ENCODE measurements at places on chromosomes 11 and 22.
A peak's percentile ranks its signal among the peaks of the same experiment; 100 is the strongest.

DNA sequence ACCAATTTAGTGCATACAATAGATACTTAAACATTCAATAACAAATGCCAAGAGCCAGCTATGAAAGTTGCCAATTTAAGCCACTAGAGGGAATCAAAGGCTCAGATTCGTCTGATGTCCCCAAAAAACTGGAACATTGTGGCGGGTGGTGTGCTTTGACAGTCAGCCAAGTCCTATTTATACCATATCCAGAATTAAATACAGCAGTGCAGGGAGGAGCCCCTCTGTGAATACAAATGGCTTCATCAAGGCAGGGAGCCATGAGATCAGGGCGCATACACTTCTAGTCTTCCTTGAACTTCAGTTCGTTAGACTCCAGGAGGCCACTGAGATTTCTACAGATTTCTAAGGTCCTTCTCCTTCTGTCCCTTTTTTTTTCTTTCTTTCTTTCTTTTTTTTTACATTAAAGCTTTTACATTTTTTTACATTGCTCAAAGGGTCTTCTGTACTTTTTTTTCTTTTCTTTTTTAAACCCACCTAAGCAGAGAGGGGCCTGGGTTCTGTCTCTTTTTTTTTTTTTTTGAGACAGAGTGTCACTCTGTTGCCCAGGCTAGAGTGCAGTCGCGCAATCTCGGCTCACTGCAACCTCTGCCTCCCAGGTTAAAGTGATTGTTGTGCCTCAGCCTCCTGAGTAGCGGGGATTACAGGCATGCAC is 41.5 kb upstream of the HSPA8 start:
- DNase-seq, result peak; percentile 46

GRCh38 chr11:120410622-120411380 is 74.6 kb downstream of the ARHGEF12 start:
- no peak for DNase-seq

- no peak for DNase-seq
These were observed 14.7 kb downstream of the GLYATL2 start for GRCh38 chr11:58829786-58830185.

DNA sequence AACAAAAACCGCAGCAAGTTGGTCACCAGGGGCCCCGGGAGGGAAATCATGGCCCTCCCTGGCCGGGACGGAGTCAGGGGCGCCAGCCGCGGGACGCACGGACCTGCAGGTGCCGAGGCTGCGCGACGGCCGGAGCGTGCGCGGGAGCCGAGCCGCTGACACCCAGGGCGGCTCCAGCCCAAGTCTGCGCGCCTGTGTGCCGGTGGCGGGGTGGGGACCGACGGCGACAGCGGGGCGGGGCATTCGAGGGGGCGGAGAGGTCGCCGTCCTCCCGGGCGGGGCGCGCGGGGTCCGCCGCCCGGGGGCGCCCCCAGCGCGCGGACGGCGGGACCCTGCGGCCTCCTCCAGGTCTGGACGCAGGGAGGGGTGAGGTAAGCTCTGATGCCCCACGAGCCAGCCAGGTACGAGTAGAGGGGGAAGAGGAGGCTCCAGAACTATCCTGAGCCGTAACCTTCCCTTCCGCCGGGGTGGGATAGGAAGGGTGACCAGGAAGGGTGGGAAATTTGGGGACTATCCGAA is at the start of gene ESAM:
TSS of gene ESAM (minus strand) at position 186 of the 519 bp plus-strand sequence. CDS start at position 50, 136 bp downstream.
- DNase-seq, result peak; percentile 7

DNA sequence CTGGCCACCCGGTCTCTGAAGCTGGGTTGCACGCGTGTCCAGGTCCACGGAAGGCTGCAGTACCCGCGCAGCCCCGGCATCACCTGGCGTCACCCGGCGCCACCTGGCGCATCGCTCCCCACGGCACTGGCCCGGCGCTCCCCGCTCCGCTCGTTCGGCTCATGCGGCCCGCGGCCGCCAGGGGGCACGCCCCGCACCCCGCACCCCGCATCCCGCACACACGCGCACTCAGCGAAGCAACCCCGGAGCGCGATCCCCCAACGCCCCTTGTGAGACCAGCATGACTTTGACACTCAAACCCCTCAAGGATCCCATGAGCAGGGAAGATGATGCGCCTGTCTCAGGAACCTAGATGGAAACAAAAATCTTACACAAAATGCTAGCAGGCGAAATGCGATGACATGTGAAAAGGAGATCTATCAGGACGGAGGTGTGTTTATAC is 11.9 kb downstream of the B3GNT6 start:
- DNase-seq, result peak; percentile 14

DNA sequence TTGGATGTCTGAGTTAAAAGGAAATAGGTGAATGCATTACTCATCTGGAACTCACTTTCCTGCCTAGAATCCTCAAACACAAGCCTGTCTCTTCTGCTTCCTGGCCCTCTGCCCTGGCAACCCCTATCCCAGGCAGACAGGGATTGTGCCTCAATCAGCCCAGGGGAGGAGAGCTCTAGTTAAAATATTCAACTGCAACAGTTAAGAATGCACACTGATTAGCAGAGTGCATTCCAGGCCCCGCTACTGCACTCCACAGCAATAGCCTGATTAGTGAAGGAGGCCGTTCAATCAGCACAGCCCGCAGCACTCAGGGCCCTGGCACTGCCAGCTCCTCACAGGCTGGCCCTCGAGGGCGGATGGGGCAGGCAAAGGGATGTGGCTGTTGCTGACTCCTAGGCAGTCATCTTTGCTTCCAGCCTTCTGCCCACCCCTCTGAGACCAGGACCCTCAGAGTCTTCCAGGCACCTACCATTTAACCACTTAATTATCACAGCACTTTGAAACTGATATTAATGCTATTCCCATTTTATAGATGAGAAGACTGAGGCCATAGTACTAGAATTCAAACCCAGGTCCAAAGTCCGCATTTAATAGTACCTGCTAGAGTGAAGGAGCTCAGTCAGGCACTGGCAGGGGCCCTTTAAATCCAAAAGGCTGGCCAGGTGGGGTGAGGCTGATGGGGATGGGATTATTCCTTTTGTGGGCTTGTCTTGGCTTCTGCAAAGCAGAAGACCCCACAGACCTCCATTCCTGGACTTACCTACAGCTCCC is 435.3 kb downstream of the SOX6 start:
- no peak for DNase-seq

- no peak for DNase-seq
These were observed 54.0 kb downstream of the KREMEN1 start for GRCh38 chr22:29126670-29127395.

GRCh38 chr11:64007629-64008282 is 21.5 kb downstream of the OTUB1 start:
- DNase-seq, result peak; percentile 34

DNA sequence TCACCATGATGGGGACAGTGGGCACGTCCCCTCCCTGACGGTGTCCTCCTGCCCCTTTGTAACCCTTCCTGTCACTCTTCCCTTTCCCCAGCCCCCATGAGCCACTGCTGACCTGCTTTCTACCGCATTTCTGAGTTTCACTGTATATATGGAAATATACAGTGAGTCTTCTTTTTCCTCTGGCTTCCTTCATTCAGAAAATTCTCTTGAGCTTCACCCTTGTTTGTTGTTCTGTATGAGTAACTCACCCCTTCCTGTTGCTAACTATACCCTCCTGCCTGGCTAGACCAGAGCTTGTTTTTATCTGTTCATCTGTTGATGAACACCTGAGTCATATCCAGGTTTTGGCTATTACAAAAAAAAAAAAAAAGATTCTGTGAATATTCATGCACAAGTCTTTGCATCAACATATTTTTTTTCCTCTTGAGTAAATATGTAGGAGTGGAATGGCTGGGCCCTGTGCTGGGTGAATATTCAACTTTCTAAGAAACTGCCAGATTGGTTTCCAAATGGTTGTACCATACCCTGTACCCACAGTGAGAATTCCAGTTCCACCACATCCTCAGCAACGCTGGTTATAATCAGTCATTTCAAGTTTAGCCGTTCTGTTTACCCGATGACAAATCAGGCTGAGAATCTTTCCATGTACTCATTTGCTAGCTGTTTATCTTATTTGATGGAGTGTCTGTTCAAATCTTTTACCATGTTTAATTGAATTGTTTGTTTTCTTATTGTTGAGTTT is 62.0 kb downstream of the IGF2 start:
- no peak for DNase-seq

- DNase-seq, result no peak
These were observed 1.2 kb upstream of the CASTOR1 start for GRCh38 chr22:30290342-30291057.

DNA sequence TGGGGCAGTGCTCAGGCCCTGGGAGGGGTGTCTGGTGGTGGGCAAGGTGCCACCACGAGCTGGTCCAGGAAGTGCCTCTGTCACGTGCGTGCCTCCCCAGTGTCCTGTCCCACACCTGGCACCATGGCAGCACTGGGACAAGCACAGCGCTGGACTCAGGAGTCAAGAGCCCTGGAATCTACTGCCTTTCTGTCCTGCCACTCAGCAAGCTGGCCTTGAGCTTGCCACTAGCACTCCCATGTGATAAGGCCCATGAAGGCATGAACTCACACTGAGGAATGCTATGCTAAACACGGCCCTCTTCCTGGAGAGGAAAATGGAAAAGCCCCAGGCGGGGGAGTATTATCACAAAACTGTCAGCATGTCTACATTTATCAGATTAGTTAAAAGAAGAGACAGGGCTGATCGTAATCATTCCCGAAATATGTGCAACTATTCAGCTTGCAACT is 50.7 kb upstream of the SLC35C1 start:
- no peak for DNase-seq

- DNase-seq, result no peak
These were observed 1.3 kb downstream of the RAB38 start for GRCh38 chr11:88173956-88174355.

GRCh38 chr11:17767914-17768313 is 33.3 kb downstream of the KCNC1 start:
- no peak for DNase-seq

DNA sequence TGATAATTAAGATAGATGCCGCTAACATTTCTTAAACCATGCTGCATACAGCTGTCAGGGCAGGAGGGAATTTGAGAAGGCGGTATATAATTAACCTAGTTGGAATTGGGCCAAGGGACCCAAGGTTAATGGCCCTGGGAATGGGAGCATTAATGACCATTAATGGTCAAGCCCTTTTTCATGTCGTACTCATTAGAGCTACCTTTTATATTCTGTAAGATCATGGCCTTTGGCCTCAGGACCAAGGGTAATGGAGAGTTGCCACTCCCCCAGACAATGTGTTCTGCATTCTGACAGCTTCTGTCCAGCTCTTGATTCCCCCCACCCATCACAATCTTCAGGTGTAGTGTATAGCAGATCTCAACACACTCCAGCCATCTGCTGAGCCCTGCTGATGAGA is 111.6 kb downstream of the NTM start:
- DNase-seq, result no peak

DNA sequence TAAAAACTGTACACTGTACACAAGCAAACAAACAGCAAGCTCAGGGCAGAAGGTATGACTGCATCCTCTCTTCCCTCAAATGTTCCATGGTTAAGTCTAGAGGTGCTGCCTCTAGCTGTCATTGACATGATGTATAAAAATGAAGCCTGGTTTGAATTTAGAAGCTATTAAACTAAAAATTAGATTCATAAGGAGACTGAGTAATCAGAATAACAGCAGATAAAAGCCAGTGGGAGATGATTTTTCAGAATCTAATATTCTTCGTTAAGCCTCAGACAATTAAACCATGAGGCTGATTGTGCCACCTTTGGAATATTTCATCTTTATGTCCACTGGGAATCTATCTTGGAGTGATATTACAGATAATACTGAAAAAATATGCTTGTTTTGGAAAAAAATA is 101.4 kb upstream of the ZC3H12C start:
- no peak for DNase-seq

DNA sequence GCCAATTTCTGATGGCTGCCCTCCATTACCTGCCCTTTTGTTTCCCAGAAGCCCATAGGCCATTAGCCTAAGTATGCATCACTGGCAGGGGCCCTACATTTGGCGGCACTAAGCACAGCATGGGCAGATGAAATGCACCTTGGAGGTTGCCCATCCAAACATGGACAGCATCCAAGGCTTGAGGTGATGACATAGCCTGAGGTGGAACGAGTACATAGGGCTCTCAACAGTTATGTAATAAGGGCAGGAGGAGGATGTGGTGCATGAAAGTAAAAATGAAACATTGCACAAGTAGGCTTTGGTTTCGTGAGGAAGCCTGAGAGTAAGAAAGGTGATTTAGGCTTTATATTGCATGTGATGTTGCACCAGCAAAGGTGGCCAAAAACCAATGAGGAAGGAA is 148.1 kb downstream of the FAM76B start:
- DNase-seq, result no peak

- no peak for DNase-seq
These were observed 906.3 kb downstream of the DLG2 start for GRCh38 chr11:84720706-84721402.

GRCh38 chr11:125256541-125257189 is 92.1 kb downstream of the PKNOX2 start:
- no peak for DNase-seq

- DNase-seq, result no peak
These were observed 11.1 kb downstream of the OR5A2 start for GRCh38 chr11:59415111-59415510.

DNA sequence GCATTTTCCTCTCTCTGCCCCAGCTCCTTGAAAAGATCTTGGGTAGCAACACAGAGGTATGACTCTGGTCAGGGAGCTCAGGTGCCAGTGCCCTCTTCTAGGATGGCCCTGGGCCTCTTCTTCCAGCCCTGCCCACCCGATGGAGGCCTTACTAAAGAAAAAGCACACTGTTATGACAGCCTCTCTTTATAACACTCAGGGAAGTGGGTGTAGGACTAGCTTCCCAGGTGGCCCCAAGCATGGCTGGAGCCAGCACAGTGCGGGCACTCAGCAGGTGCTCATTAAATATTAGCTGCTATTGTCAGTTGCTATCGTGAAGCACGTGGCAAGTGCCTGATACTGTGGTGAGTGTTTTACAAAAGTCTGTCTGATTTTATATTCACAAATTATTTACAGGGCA is 127.2 kb upstream of the B3GAT1 start:
- no peak for DNase-seq

GRCh38 chr11:58502004-58502403 is 5.9 kb downstream of the OR5B21 start:
- DNase-seq, result no peak

- no peak for DNase-seq
These were observed 7.1 kb downstream of the TRIOBP start for GRCh38 chr22:37703906-37704305.

- no peak for DNase-seq
These were observed 13.2 kb downstream of the SLC25A18 start for GRCh38 chr22:17576470-17576869.

DNA sequence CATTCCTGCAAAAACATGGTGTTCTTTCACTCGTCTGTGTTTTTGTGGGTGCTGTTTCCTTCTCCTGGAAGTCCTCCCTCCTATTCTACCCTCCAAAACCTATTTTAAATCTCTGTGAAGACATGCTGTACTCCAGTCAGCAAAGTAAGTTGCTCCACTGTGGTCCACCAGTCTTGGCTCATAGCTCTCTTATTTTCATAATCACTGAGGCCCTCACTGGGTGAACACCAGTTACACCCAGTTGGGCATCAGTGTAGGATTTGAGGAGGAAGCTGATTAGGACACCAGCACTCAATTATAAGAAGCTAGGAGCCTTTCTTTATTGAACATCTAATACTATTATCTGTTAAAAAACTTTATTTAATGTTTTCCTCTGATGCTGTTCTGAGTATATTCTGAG is 23.9 kb upstream of the EED start:
- no peak for DNase-seq

All from NCI-H748 treated with DMSO at 0.1 percent for 48 hours (cell line).